ENCODE measurements at places on chromosomes 7 and 10. TPM values are rescaled to one million over a fixed set of nuclear protein-coding genes. Genes with fewer than 3 reads are reported as not detected.
A peak's percentile ranks its signal among the peaks of the same experiment; 100 is the strongest.

Gene RADIL
- 8.0 TPM for polyA plus RNA-seq

Gene TACR2
- polyA plus RNA-seq, result 121 TPM

Gene IFIT5
- polyA plus RNA-seq, result 12.3 TPM

Gene ZMIZ2
- polyA plus RNA-seq, result 36.7 TPM

Gene PKD2L1
- not detected for polyA plus RNA-seq

Gene TMEM26
- 0.51 TPM for polyA plus RNA-seq

Gene GOLGA7B
- polyA plus RNA-seq, result 0.56 TPM

Gene PALD1
- 5.7 TPM for polyA plus RNA-seq

Gene CALML5
- polyA plus RNA-seq, result not detected

Gene RBP3
- not detected for polyA plus RNA-seq

- no peak for DNase-seq
Measured at GRCh38 chr7:140212100-140212881, 35.5 kb upstream of the KDM7A start.

DNA sequence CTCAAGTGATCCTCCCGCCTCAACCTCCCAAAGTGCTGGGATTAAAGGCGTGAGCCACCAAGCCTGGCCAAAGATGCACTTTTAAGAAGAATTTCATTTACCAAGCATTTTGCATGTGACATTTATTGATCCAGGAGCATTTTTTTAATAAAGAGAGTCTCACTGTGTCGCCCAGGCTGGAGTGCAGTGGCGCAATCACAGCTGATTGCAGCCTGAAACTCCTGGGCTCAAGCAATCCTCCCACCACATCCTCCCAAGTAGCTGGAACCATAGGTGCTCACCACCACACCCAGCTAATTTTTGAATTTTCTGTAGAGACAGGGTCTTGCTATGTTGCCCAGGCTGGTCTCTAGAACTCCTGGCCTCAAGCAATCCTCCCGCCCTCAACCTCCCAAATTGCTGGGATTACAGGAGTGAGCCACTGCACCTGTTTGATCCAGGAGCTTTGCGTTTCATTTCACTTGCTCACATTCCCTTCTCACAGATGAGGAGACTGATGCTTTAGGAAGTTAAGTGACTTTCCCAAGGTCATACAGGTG lies 4.4 kb upstream of the TBL2 start:
- DNase-seq, result no peak

DNA sequence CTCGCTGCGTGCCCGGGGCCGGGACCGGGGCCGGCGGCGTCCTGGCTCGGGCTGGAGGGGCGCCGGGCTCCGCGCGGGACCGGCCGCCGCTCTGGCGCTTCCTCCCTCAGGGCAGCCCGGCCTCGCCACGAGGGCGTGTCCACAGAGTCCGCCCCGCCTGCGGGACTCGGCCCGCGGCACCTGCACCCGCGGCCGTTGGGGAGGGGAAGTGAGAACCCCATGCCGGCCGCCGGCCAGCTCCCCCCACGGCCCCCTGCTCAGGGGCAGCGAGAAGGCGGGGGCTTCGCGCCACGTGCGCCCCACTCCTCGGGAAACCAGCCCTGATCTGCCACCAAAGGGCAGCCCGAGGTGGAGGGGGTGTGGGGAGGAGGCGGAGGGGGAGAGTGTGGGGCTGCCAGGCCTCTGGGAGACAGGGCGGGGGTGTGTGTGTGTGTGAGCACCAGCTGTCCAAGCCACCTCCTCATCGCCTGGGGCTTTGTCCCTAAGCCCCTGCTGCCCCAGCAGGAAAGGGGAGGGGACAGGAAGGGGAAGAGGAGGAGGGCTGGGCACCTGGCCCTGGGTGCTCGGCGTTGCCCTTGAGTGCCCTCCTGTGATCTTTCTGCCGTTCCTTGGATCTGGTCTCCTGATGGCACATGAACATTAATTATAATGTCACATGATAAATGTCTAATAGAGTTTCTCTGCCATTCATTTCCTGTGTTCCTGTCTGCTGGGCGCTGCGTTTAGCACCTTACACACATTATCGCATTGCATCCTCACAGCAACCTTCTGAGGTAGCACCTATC lies at the start of gene PIK3AP1:
Gene PIK3AP1, minus strand, starts transcription at position 93 of the 785 bp plus-strand sequence. CDS start 120 bp downstream, outside the sequence.
- no peak for DNase-seq

DNA sequence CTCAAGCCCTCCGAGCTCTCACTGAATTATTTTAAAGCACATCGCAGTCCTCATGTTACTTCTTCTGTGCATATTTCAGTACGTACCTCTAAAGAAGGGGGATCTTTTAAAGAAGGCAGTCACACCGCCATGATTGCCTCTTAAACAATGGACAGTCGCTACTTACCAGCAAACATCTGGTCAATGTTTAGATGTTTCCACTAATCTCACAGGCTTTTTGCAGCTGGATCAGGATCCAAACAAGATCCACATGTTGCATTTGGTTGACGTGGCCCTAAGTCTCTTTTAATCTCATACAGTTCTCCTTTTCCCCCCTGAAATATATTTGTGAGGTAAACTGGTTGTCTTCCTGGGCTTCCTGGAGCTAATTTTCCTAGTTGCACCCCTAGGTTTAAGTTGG lies 50.0 kb downstream of the PRF1 start:
- DNase-seq, result no peak

DNA sequence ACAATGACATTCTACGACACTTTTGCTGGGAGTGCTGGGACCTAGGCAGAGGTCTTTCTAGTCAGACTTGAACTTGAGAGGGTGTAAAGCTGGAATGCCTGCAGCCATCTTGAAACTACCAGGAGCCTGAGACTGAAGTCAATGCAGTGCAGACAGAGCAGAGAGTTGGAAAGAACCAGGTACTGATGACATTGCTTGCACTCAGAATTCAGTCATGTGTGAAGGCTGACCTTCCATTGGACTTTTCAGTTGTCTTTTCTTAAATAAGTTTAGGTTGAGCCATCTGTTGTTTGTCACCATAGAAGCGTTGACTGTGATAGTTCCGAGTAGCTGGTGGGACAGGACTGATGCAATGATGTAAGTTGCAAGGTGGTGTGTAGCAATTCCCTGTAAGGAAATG lies 3.1 kb upstream of the PLPP4 start:
- DNase-seq, result no peak

DNA sequence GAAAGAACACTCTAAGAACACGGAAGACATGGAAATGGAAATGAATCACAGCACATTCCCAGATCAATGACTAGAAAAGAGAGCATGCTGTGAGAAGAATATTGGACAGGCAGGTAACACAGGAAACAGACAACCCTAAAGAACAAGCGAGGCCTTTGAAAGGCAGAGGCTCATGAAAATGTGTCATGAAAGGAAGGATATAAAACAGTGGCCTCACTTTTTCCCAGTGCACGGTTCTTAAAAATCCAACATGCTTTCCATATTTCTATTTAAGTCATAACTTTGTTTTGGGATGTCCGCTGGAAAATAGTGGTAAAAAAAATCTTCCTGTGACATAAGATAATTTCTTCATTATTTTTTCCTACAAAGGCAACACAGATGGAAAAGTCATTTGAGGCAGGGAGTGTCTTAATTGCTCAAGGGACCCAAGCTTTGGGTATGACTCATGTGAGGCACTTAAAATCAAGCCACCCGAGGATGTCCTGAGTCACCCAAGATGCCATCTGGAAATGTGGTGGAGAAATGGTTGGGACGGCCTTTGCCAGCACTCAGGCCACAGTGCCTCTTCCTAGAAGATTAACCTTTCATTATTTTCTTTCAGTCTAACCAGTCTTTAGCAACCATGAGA lies 17.0 kb downstream of the ITIH5 start:
- no peak for DNase-seq

GRCh38 chr7:21579341-21580072 lies 36.7 kb downstream of the DNAH11 start:
- DNase-seq, result no peak

- no peak for DNase-seq
Measured at GRCh38 chr10:3497581-3497980, 287.4 kb downstream of the KLF6 start.

- no peak for DNase-seq
Measured at GRCh38 chr7:21276471-21277035, 151.3 kb upstream of the SP4 start.

DNA sequence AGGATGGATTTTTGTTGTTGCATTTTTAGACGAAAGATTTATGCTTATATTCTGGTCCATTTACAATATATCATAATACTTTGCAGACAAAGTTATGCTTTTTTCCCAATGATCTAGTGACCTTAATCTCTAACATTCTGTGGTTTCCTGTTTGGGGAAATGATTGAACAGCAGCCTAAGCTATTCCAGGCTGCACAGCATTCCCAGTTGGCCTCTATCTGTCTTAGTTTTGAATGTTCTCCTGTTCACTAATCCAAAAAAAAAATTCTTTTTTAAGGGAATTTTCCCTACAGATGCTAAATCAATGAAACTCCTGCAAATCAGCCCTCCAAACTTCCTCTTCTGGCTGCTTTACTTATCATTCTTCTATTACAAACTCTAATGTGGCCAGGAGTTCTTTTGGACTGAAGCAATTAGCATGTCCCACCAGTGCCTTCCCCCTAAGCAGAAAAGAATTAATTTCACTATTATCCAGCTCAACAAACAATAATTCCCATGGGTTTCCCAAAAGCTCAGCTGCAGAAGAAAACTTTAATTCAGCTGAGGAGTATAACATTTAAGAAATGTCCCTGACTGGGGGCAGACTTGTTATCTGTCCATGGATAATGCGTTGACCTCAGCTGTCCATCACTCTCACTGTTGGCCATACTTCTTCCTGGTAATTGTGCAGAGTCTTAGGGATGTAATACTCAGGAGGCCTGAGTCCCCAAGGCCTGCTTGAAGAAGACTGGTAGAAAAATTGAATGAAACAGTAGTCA lies 81.9 kb upstream of the TRIL start:
- no peak for DNase-seq

- DNase-seq, result no peak
Measured at GRCh38 chr7:2774935-2775334, 69.2 kb downstream of the GNA12 start.

DNA sequence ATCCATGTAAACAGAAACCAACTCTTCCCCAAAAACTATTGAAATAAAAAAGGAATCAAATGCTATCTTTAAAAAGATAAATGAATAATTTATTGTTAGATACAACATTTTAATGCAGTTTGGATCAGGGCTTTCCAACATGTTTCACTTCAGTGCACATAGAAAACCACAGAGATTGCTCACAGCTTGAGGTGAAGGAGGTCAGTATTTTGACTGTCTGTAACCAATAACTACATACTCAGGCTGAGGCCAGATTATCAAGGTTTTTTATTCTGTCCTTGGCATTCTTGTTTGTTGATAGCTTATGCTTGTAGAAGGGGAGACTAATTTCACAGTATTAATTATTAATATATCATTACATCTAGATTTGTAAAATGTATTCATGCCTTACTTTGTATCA lies 195.5 kb downstream of the PRKG1 start:
- no peak for DNase-seq

- no peak for DNase-seq
Measured at GRCh38 chr7:25615003-25615402, 386.7 kb upstream of the NPVF start.

DNA sequence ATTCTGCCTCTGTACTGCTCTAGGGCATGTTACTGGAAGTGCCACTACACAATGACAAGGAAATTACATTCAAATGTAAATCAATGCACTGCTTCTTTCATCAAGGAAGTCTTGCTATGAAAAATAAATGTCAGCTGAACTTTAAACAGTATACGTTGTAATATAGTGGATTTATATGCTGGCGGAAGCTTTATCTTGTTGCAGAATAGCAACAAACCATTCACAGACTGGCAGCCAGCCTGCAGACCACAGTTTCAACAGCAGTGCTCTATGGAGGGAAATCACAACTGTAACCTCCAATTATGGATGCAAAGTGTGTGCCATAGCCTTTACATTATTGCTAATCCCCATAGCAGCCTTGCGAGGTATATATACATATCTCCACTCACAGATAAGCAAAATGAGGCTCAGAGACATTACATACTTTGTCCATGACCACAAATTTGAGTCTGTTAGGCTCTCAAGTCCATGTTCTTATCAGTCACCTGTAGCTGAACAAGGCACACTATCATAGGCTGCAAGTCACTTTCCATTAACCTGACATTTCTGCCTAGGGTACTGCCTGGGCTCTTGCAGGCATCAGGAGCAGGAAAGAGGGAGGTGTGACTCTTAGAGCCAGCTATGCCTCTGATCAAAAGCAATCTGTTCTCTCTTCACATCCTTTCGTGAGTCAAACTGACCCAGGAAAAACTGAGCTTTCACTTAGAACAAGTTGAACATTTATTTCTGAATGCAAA lies 22.6 kb downstream of the COL28A1 start:
- peak; percentile 15 for DNase-seq

- DNase-seq, result peak; percentile 15
Measured at GRCh38 chr7:17940951-17941431, 697 bp upstream of the SNX13 start.
